Muscle of leg (tissue), 16 donors: ENCODE measurements at places on chromosomes 7 and 10. TPM values are rescaled to one million over a fixed set of nuclear protein-coding genes. Genes with fewer than 3 reads are reported as not detected.

- no peak for DNase-seq
- H3K27me3 ChIP-seq, result no peaks in the 10 kb centered on the region
- no peak overlapping the region for H3K27ac ChIP-seq
- peaks cover 35% of the 10 kb centered on the region for H3K36me3 ChIP-seq
- peaks cover 64% of the 10 kb centered on the region for H3K4me1 ChIP-seq
These were observed 52.5 kb downstream of the EBF3 start for GRCh38 chr10:129911451-129912165.

RBM33 gene
- total RNA-seq, result 46.2 TPM

- no peak overlapping the region for H3K4me3 ChIP-seq
- DNase-seq, result no peak
- peaks cover 6% of the 10 kb centered on the region for H3K4me1 ChIP-seq
These were observed 77.9 kb downstream of the KIAA1549 start for GRCh38 chr7:138903186-138903820.

CCL26 gene
- 0.84 TPM for total RNA-seq

DNA sequence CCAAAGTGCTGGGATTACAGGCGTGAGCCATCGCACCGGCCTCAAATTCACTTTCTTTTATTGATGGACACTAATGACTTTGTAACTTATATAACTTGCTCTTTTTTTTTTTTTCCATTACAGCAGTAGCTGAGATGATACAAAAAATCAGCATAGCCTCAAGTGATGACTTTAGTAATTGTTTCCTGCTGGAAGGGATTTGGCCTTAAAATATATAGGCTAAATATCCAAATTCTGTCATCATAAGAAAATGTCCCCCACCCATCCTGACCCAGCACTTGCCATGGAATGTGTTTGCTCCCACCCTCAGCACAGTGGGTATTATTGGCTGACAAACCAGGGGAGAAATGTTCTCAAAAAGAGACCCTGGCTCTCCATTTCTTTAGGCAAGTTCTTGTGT is 1264.1 kb upstream of the AUTS2 start:
- no peak overlapping the region for H3K27ac ChIP-seq
- H3K27me3 ChIP-seq, result peaks cover 3% of the 10 kb centered on the region
- peak; percentile 72 for DNase-seq
- no peaks in the 10 kb centered on the region for H3K36me3 ChIP-seq
- peaks cover 9% of the 10 kb centered on the region for H3K4me1 ChIP-seq
- no peak overlapping the region for H3K4me3 ChIP-seq

GRCh38 chr10:69405221-69405620 is 11.5 kb downstream of the TACR2 start:
- no peaks in the 10 kb centered on the region for H3K27me3 ChIP-seq
- peaks cover 24% of the 10 kb centered on the region for H3K36me3 ChIP-seq
- H3K4me1 ChIP-seq, result peaks cover 25% of the 10 kb centered on the region
- H3K4me3 ChIP-seq, result no peak overlapping the region
- H3K27ac ChIP-seq, result no peak overlapping the region

DNA sequence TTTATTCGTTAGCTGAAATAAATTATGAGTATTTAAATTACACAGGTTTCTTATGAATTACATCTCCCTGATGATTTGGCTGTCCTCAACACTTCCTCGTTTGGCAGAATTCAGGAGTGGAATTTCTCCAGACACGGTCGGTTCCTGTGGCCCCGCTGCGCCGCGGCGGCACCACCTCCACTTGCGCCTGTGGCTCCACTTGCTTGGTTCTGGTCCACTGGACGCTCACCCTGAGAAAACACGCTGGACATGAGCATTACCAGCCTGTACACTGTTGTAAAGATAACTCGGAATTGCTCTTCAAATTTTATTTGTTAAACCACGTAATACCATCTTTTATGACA is 85.3 kb downstream of the ZNF33B start:
- H3K4me3 ChIP-seq, result peak overlapping the region; percentile 67
- H3K36me3 ChIP-seq, result no peaks in the 10 kb centered on the region
- no peaks in the 10 kb centered on the region for H3K27me3 ChIP-seq
- no peak overlapping the region for H3K27ac ChIP-seq

DNA sequence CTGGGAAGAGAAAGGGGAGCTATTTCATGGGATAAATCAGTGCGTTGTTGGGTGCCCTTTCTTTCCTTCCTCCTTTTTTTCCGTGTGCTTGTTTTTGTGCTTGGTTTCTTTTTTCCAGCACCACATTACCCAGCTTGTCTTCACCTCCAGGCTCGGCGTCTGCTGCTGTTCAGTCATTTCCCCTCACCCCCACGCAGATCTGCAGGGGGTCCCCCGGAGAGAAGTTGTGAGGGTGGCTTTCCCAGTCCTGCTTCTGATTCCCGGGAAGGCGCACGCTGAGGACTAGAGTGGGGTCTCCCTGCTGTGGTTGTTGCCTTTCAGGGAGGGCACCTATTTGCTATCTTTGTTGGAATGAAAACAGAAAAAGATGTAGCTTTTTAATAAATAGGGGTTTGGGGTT is 1.6 kb downstream of the CAMK1D start:
- peaks cover 15% of the 10 kb centered on the region for H3K27me3 ChIP-seq
- no peaks in the 10 kb centered on the region for H3K36me3 ChIP-seq

DNA sequence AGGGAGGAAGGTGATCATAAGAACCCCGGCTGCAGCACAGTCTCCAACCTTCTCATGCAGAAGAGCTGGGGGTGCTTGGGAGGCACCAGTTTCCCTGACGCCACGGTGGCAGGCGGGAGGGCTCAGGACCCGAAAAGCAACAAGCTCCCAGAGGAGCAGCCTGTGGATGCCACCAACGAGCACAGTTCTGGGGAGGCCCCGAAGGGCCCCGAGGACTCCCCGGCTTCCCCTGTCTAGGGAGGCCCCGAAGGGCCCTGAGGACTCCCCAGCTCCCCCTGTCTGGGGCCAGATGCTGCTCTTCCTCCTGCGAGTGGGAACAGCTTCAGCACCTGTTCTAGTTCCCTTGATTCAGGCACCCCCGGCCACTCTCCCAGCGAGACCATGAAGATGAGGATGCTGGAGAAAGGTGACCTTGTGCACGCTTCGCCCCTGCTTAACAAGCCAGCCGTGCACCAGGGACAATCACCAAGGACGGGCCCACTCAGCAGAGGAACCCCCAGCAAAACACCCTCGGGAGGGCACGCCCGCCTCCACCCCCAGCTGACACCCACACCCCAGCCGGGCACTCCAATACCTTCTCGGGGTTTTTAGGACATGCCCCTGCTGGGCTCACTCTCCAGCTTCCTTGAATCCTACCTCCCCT is 112.5 kb downstream of the PTPRN2 start:
- DNase-seq, result no peak
- no peak overlapping the region for H3K4me3 ChIP-seq
- H3K27ac ChIP-seq, result no peak overlapping the region
- peaks cover 11% of the 10 kb centered on the region for H3K4me1 ChIP-seq
- H3K27me3 ChIP-seq, result no peaks in the 10 kb centered on the region
- H3K36me3 ChIP-seq, result no peaks in the 10 kb centered on the region

DNA sequence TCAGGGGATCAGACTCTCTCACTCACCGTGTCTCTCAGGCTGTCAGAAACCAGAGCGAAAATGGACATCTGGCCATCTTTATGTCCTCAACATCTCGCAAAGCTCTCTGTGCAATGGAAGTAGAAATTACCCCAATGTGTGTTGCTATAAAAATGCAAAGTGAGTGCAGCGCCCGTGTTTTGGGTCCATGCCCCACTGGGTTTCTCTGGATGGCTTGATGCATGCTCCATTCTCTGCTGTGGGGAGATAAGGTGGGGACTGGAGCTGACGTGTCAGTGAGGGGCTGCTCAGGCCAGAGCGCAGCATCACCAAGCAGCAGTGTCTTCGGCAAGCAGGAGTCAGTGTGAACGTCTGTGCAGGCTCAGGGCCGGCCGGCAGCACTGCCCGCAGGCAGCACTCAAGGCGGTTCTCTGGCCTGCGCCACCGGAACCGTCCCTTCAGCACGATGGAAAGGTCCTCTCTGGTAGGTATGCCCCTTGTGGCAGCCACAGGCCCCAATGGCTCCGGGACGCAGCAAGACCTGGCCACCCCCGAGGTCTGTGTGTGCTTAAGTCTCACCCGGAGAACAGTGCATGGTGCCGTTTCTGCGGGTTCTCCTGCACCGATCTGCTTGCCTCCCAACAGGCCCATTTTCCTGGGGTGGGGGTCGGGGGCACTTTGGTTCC is 30.2 kb downstream of the WDR86 start:
- H3K27me3 ChIP-seq, result peaks cover 38% of the 10 kb centered on the region
- H3K27ac ChIP-seq, result no peak overlapping the region
- DNase-seq, result no peak
- peaks cover 26% of the 10 kb centered on the region for H3K36me3 ChIP-seq
- peaks cover 17% of the 10 kb centered on the region for H3K4me1 ChIP-seq

DNA sequence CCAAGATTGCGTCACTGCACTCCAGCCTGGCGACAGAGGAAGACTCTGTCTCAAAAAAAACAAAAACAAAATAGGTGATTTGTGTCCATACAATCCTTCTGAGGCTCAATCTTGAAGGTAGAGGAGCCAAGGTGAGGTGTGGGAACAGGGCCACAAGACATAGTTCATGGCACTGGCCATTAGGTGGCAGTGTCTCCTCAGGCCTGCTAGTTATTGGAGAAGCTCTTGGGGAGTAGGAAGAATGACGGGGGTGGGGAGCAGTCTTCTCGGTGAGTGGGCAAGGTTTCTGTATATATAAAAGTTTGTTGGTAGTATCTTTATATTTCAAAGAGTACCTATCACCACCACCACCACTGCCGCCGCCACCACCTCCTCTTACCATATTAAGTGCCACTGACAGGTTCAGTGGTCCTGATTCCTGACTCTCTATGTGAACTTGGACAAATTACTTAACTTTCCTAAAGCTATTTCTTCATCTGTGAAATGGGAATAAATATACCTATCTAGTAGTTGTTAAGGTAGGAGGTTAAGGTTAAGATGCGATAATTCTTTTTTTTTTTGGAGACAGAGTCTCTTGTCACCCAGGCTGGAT is 24.0 kb downstream of the CCSER2 start:
- no peak overlapping the region for H3K27ac ChIP-seq
- no peaks in the 10 kb centered on the region for H3K36me3 ChIP-seq
- H3K4me1 ChIP-seq, result no peaks in the 10 kb centered on the region
- DNase-seq, result peak; percentile 19
- no peaks in the 10 kb centered on the region for H3K27me3 ChIP-seq

- no peak for DNase-seq
- H3K27me3 ChIP-seq, result no peaks in the 10 kb centered on the region
- no peaks in the 10 kb centered on the region for H3K36me3 ChIP-seq
- H3K27ac ChIP-seq, result no peak overlapping the region
- H3K4me3 ChIP-seq, result no peak overlapping the region
- peaks cover 42% of the 10 kb centered on the region for H3K4me1 ChIP-seq
These were observed 49.2 kb downstream of the INPP5A start for GRCh38 chr10:132586739-132587138.

CCAR1 gene
- 36.0 TPM for total RNA-seq

HK1 gene
- total RNA-seq, result 19.7 TPM

DNA sequence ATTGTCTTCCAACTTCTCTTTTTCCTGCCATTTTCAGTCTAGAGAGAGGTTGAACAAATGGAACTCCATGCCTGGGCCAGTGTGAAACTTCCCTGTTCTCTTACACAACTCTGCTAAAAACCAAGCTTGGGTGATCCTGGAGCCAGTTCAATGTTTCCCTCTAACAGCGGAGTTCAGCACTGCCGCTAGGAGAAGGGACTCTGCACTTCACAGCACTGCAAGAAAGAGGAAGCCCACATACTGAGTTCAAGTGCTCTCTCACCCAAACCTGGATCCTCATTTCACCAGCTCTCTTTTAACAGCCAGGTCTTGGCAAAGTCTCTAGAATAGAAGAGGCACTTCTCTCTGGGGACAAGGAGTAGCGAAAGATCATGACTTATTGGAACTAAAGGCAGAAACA is 18.8 kb downstream of the FOXI2 start:
- no peaks in the 10 kb centered on the region for H3K4me1 ChIP-seq
- no peak overlapping the region for H3K27ac ChIP-seq
- H3K36me3 ChIP-seq, result no peaks in the 10 kb centered on the region
- H3K4me3 ChIP-seq, result no peak overlapping the region
- DNase-seq, result no peak

OIT3 gene
- 7.9 TPM for total RNA-seq

DNA sequence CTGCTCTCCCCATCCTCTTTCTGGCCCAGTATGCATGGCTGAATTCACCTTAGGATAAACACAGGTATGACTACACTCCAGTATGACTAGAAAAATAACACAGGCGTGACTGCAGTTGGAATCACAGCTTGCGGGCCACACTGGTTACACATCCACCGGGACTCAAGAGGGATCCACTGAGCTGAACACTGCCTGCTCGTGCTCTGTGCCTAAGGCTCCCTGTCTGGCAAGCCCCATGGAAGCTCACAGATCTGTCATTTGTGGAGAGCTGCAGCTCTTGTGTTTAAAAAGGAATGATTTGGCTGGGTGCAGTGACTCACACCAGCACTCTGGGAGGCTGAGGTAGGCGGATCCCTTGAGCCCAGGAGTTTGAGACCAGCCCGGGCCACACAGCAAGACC is 26.8 kb downstream of the VOPP1 start:
- H3K4me1 ChIP-seq, result peaks cover 8% of the 10 kb centered on the region
- H3K4me3 ChIP-seq, result no peak overlapping the region
- no peak overlapping the region for H3K27ac ChIP-seq
- H3K36me3 ChIP-seq, result no peaks in the 10 kb centered on the region
- no peak for DNase-seq

GRCh38 chr10:3747984-3748383 is 37.0 kb downstream of the KLF6 start:
- H3K4me1 ChIP-seq, result peaks cover 27% of the 10 kb centered on the region
- peak overlapping the region; percentile 69 for H3K27ac ChIP-seq
- H3K4me3 ChIP-seq, result no peak overlapping the region
- H3K27me3 ChIP-seq, result no peaks in the 10 kb centered on the region

GRCh38 chr10:3781468-3782145 is 3.4 kb downstream of the KLF6 start:
- H3K4me1 ChIP-seq, result peaks cover 49% of the 10 kb centered on the region
- peak overlapping the region; percentile 96 for H3K4me3 ChIP-seq
- peak overlapping the region; percentile 99 for H3K27ac ChIP-seq
- H3K36me3 ChIP-seq, result peaks cover 56% of the 10 kb centered on the region
- no peaks in the 10 kb centered on the region for H3K27me3 ChIP-seq

GRCh38 chr7:128937271-128937646 is 468 bp upstream of the IRF5 start:
- no peaks in the 10 kb centered on the region for H3K36me3 ChIP-seq
- no peak overlapping the region for H3K4me3 ChIP-seq
- H3K4me1 ChIP-seq, result peaks cover 28% of the 10 kb centered on the region
- no peak overlapping the region for H3K27ac ChIP-seq
- peaks cover 67% of the 10 kb centered on the region for H3K27me3 ChIP-seq

GRCh38 chr10:84302223-84302622 is 26.2 kb upstream of the CCSER2 start:
- H3K27ac ChIP-seq, result no peak overlapping the region
- H3K4me1 ChIP-seq, result no peaks in the 10 kb centered on the region
- no peak for DNase-seq
- H3K36me3 ChIP-seq, result no peaks in the 10 kb centered on the region
- no peaks in the 10 kb centered on the region for H3K27me3 ChIP-seq

DNA sequence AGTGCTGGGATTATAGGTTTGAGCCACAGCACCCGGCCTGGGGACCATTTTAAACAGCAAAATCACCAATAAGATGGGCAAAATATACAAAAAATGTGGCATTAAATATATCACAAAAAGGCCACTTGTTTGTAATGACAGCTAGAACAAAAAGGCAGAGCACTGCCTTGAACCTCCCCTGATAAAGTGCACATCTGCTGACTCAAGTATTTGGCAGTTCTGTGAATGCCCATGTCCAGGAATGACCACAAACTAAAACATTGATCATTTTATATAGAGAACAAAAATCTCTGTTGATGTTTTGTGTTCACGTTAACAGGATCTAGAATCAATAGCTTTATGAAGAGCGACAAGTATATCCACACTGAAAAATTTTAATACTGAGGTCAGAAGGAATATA is 21.5 kb downstream of the HERC4 start:
- no peaks in the 10 kb centered on the region for H3K4me1 ChIP-seq
- DNase-seq, result no peak
- no peaks in the 10 kb centered on the region for H3K27me3 ChIP-seq
- H3K27ac ChIP-seq, result no peak overlapping the region
